Activated naive CD8-positive, alpha-beta T cell treated with anti-CD3 and anti-CD28 coated beads, Interleukin-2, amount 50 U/mL, for 24 hours (primary cell): ENCODE measurements at places on chromosomes 5 and 9.

DNA sequence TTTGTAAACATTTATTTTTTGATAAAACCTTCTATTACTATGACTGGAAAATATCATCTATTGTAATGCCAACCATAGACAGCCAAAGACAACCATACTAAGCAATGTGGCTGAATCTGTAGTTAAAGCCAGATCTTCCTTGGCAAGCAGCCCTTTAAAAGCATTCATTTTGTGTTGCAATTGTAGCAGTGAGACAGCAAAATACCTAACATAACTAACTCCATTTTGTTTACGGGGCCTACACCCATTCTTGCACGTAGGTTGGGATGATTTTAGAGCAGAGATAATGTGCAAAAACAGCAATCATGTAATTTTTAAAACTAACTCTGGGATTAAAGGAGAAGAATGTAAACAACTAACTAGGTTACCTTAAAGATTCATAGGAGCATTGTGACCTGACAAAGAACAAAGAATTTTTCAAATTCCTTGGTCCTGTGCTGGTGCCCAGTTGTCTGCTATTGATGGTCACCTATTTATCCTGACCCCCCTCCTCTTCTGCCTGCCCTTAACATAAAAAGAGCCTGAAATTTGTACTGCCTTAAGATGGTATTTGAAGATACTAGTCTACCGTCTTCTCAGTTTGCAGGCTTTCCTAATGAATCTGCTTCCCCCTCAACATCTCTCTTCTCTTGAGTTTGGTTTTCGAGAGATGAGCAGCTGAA lies 10.6 kb downstream of the IFNA1 start:
- DNase-seq, result no peak

- no peak for DNase-seq
Measured at GRCh38 chr9:34337403-34337802, 8.0 kb downstream of the NUDT2 start.

DNA sequence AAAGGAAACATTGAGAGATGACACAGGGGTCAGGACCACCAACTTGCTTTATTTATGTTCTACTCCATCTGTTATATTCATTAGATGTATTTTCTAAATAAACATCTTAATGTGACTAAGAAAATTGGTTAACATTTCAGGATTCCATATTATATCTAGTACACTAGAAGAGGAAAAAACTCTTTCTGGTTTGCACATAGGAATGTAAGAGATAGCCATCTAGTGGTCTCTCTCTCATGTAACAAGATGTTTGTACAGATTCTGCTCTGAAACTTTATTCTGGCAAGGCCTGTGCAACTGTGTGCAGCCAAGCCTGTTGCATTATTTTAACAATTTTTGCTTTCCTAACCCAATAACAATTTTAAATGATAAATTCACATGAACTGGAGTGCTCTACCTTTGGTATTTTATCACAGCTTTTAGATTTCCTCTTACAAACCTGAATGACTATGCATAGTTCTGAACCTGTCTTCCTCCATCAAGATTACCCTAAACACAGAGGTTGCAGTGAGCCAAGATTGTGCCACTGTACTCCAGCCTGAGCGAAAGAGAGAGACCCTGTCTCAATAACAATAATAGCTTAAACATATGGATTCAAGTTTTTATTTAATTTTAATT lies 148.2 kb downstream of the GIN1 start:
- DNase-seq, result no peak

DNA sequence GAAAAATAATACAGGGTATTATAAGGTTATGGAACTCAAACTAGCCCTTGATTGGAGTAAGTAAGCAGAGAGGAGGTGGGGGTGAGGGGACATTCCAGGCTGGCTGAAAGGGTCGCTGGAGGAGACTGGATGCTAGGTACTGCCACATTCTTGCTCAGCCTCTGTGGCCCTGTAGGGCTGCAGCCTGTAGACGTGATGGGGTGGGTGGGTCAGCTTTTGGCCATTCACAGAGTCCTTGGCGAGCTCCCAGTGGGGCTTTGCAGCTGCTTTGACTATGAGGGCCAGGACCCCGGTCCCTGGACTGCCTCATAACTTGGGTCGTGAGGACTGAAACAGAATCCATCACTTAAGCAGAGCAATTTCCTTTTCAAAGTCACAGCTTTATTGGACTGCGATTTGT lies 4.2 kb upstream of the GDNF start:
- no peak for DNase-seq
